Activated CD8-positive, alpha-beta memory T cell treated with anti-CD3 and anti-CD28 coated beads for 1 hour (primary cell): ENCODE measurements at places on chromosomes 7 and 10.
A peak's percentile ranks its signal among the peaks of the same experiment; 100 is the strongest.

GRCh38 chr7:46764100-46764936, 817.6 kb downstream of the TNS3 start:
- DNase-seq, result no peak

DNA sequence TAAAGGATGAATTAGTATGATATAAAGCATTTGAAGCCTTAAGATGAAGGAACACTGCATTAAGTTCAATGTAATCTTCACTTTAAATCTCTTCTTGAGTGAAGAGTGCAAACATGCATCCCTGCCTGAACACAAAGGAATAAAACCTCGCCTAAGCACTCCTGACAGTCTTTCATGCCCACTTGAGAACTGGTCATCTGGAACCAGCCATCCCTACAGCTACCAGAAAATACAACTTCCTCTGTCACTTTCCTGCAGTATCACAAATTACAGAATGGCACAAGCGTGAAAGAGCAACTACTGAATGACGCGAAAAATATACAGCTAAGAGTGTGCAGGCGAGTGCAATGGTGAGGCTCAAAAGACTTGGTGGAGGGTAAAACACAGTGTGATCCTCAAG, 1079.9 kb downstream of the CNTNAP2 start:
- DNase-seq, result no peak

DNA sequence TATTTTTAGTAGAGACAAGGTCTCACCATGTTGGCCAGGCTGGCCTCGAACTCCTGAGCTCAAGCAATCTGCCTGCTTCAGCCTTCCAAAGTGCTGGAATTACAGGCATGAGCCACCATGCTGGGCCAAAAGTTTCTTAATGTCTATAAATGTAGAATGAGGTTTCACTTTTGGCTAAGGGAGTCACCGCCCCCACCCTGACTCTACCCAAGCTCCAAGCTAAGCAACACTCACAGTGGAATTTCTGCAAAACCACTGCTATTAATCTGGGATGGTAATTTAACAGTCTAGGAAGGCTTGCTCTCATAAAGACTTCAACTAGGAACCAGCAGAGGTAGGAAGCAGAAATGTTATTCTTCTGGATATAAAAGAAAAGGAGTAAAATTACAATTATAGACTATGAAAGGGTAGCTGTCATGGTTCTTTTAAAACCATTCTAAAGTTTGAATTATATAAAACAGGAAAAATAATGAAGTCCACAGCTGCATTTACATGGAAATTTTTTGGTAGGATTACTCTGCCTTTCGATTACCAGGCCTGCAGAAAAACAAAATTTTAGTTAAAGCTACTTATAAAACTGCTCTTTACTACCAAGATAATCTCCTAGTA, 211.6 kb downstream of the SFMBT2 start:
- DNase-seq, result no peak

- DNase-seq, result peak; percentile 30
These were observed 699 bp downstream of the CLIP2 start for GRCh38 chr7:74289659-74290552.

DNA sequence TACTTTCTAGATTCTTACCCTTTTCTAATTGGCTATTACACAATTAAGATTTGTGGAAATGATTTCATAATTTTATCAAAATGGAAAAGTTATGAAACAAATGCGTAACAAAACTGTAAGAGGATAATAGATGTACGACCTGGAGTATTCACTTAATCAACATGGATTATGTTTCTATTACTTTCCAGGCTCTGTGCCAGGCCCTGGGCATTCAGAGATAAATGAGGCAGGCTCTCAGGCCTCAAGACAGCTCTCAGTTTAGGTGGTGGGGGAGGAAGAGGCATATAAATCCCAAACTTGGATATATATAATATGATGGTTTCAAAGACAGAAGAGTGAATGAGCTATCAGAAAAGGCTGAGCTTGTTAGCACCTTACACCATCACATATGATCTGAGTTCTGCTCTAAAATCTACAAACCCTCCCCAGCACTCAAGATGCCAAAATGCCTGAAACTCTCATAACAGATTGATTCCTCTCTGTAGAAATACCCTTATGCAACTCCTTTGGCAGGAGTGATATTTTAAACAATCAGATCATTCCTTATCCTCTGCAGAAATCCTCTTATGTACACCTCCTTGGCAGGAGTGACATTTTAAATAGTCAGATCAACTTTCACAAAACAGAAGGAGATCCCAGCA, 42.5 kb downstream of the ACBD5 start:
- no peak for DNase-seq

DNA sequence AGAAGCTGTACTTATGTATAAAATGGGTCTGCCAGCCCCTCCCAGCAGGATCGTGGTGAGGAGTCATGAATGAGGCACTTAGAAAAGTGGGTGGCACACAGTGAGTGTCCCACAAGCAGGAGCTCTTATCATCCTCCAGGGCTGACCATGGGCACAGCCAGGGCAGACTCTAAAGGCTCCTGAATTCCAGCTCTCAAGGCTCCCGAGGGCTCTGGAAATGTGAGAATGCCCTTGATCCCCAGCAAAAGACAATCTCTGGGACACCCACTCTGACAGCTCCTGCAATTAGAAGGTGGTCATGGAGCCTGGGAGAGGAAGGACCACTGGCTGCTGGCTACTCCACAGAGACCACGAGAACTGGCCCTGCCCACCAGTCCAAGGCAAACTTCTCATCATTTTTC, 1.6 kb downstream of the VSTM4 start:
- DNase-seq, result no peak

DNA sequence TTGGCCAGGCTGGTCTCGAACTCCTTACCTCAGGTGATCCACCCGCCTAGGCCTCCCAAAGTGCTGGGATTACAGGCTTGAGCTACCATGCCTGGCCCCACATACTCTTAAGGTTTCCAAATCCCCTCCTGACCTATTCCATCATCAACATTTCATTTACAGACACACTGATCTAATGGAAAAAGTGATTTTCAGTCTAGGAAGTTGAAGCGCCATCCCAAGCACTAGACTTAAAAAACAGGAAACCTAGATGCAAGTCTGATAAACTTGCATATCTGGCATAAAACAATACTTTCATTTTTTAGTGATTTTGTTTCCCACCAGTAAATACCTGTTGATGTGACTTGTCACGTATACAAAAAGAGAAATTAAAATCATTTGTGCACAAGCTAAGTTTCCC, 44.0 kb downstream of the DNMBP start:
- no peak for DNase-seq
